ENCODE measurements at places on chromosomes 16 and 17.

DNA sequence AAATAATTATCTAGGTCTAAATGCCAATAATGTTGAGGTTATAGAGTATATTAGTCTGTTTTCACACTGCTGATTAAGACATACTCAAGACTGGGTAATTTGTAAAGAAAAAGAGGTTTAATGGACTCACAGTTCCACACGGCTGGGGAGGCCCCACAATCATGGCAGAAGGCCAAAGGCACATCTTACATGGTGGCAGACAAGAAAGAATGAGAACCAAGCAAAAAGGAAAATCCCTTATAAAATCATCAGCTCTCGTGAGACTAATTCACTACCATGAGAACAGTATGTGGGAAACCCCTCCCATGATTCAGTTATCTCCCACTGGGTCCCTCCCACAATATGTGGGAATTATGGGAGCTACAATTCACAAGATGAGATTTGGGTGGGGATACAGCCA is 2.9 kb upstream of the KATNB1 start:
- no peak for DNase-seq

DNA sequence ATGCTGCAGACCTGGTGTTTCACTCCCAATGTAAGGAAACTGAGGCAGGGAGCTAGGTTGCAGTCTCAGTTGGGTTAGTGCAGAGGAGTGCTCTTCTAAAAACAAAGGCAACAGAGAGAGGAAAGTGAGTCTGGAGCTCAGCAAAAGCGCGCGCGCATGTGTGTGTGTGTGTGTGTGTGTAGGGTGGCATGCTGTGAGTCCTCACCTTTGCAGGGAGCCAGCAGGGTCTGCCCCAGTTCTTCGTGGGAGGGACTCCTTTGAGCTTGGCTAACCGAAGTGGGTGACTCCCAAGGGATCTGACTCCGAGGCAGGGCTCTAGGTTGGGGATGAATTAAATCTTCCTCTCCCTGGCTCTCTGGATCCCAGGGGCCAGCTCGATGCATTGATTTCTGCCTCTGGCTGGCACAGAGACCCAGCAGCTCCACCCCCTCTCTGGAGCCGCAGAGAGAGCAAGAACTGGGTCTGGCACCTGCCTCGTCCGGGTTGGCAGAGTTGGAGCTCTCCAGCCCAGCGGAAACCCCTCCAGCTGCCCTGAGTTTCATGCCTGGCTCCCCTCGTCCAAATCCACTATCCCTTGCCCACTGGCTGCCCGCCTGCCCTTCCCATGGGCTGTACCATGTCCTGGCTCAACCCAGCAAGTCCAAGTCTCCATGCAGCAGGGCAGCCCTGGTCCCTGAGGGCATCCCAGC is 1.3 kb upstream of the BTBD17 start:
- DNase-seq, result no peak

- DNase-seq, result no peak
Observed at GRCh38 chr17:77462090-77462489, 321.3 kb downstream of the SEC14L1 start.

DNA sequence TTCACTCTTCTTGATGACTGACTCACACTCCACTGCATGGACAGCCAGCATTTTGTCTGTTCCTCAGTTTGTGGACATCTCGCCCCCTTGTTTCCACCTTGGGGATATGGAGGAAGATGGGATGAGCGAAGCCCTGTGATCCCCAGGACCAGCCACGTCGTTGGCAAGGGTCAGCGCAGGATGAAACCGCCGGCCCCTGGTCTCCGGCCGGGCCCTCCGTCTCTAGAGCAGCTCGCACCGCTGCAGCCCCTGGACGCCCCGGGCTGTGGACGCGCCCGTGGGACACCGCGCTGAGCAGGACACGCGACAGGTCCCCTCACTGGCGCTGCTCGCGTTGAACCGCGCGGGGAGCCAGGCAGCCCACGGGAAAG is 604 bp upstream of the ZC3H18 start:
- DNase-seq, result no peak

GRCh38 chr16:29911676-29912010 is 11.4 kb downstream of the ASPHD1 start:
- no peak for DNase-seq

DNA sequence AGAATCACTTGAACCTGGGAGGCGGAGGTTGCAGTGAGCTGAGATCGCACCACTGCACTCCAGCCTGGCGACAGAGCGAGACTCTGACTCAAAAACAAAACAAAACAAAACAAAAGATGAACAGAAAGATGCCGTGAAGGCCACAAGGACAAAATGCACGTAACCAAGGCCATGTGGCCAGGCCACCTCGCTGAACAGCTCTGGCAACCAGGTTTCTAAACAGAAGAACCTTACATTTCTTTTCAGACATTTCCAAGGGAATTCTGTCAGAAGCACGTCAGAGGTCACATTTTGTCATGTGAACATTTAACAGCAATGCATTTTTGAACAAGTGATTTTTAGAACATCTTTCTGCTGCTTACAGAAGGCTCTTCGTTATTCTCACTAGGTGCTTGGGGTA is 28.8 kb downstream of the USP22 start:
- DNase-seq, result no peak

DNA sequence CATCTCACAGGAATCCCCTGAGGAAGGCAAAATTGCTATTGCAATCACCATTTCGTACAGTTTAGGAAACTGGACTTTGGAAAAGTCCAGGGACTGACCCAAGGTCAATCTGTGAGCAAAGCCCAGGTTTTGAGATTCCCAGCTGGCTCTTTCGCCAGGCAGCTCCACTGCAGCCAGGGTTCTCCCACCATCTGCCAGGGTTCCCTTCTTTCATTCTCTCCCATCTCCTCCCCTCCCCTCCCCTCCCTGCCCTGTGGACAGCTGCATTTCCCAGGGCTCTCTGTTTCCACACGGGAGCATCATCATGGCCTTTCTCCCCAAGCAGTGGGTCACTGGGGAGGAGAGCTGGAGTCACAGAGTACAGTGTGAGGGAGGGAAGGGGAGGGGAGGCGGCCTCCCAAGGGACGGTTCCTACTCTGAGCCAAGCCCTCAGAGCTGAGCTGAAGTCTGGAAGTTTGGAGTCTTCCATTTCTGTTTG is 11.9 kb upstream of the GSDMA start:
- DNase-seq, result no peak

DNA sequence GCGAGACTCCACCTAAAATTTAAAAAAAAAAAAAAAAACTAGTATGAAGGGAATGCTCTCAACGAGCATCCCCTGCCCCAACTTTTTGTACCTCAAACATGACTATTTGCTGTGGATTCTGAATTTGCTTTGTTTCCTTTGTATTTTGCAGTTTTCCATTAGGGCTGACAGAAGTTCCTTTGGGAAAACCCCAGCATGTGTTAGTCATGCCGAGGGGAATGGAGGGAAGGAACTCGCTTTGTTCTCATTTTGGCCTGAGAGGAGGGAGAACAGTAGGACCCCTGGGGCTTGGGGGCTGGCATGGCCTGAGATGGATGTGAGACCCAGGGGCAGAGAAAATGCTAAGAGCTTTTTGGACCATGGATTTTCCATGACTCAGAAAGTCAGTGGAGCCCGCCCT is 20.5 kb downstream of the KRT9 start:
- DNase-seq, result no peak
